ENCODE measurements at places on chromosomes 7 and 10.

DNA sequence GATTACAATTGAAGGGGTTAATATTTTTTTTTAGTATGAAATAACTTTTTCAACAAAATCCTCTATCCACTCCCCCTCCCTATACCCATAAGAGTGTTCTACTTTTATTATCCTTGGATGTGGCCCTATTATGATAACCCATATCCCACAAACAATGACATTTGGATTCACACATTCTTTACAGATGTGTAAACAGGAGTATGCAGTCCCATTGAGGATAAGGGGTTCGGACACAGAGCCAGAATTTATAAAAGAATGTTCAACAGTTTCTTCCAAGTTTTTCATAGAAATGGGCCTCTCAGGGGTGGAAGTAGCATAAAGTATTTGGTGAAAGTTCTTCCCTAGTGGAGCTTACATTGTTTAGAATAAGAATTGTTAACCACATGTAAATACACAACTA, 16.1 kb upstream of the PCLO start:
- no peak for DNase-seq

GRCh38 chr7:45220846-45221618, 63.4 kb downstream of the RAMP3 start:
- no peak for DNase-seq

- DNase-seq = no peak
These were observed 111.9 kb upstream of the NFE2L3 start for GRCh38 chr7:26040085-26040484.

DNA sequence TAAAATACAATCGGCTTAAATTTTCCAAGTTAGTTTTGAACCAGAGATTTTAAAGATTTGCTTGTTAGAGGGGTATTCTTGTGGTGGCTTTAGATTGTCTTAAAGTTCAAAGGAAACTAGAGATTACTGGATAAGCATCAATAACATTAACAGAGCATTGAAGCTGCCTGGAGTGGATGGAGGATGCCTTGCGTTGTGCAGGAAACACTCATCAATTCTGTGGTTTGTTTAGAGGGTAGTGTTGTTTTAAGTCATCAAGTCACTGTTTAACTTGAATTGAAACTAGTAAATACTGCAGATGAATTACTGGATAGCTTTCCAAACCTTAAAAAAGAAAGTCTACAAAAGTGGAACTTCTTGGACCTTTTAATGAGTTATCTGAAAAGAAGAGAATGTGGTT, 218.6 kb downstream of the CELF2 start:
- no peak for DNase-seq

- DNase-seq = no peak
These were observed 211.0 kb downstream of the NEBL start for GRCh38 chr10:20686015-20686635.

GRCh38 chr7:79652619-79653018, 199.2 kb upstream of the MAGI2 start:
- no peak for DNase-seq

GRCh38 chr7:123522066-123522465, 12.3 kb downstream of the IQUB start:
- DNase-seq = no peak

GRCh38 chr7:45642044-45642443, 67.9 kb downstream of the ADCY1 start:
- no peak for DNase-seq

- no peak for DNase-seq
These were observed 14.5 kb downstream of the LSMEM1 start for GRCh38 chr7:112495156-112495788.

DNA sequence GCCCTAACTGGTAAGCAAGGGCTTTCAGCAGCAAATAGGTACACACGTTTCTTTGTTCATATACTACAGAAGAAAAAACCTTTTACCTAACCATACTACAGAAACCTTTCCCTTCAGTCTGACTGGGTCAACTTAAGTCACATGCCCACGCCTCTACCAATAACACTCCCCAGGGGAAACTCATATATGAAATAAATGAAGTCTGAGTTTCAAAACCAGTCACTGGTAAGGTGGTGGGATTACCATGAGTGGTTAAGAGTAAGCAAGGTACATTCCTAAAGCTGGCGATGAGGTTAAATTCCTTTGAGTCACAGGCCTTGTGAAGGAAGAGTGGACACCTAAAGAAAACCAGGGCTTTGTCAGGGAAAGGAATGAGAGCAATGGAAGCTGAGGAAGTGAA, 21.4 kb upstream of the KIF20B start:
- DNase-seq = no peak

- no peak for DNase-seq
These were observed 82.6 kb downstream of the ATE1 start for GRCh38 chr10:121845044-121845784.

DNA sequence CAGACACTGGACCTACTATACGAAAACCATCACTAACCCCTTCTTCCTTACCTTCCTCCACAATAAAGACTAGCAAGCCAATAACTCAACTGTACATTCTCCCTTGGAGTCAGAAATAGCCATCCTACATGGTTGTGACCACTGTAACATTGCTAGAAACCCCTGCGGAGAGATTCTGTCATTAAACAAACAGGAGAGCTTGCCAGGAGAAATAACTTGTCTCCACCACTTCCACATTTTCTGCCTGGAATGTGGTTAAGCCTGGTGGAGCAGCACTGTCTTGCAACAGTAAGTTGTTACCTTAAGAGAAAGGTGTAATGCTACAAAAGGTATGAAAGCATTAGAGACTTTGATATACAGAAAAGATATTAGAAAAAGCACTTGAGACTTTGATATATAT, 45.8 kb downstream of the THSD7A start:
- peak; percentile 55 for DNase-seq

GRCh38 chr10:98301664-98302319, 33.8 kb upstream of the LOXL4 start:
- DNase-seq = no peak

DNA sequence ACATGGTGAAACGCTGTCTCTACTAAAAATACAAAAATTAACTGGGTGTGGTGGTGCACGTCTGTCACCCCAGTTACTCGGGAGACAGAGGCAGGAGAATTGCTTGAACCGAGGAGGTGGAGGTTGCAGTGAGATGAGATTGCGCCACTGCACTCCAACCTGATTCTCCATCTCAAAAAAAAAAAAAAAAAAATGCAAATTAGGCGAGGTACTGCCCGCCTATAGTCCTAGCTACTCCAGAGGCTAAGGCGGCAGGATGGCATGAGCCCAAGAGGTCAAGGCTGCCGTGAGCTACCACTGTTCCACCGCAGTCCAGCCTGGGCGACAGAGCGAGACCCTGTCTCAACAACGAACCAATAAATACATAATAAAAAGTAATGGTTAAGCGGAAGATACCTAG, 1.1 kb upstream of the EIF4H start:
- peak; percentile 39 for DNase-seq

- no peak for DNase-seq
These were observed 339.8 kb downstream of the PARD3 start for GRCh38 chr10:34475274-34475646.

DNA sequence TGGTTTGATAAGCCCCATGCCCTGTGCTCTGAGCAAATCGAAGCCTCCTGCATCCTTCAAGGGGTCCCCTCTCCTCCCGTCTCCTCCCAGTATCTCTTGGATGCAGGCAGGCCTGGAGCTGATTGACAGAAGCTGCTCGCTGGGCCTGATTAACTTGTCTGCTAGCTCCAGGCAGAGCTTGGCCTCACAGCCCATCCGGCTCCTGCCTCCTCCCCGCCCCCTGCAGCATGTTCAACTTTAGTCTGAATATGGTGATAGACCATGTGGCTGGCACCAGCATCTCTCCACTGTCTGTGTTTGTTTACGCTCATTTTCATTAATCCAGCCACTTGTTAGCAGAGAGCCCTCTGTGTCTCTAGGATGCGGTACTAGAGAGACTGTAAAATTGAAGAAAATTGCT, 432.2 kb downstream of the DPP6 start:
- DNase-seq = no peak

- DNase-seq = no peak
These were observed 730.8 kb downstream of the SUGCT start for GRCh38 chr7:40865441-40866233.

- no peak for DNase-seq
These were observed 2.7 kb upstream of the PPP2R2D start for GRCh38 chr10:131898061-131898460.

- DNase-seq = peak; percentile 59
These were observed 100.2 kb downstream of the AGMO start for GRCh38 chr7:15461576-15461975.

DNA sequence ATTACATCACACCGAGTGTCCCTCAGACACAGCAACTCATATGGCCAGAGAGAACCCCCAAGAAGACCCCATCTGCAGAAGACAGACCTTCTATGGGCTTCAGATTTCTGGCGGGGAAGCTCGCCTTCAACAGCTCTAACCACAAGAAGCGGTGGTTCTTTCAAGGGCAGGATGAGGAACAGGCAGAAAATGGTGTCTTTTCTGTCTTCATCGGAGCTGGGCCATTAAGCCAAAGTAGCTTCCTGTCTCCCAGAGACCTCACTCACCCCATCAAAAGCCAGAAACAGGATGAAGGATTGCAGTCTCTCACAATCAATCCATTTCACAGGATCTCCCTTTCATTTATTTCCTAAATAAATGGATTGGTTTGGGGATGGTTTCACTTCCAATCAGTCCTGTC, 149.1 kb downstream of the HERPUD2 start:
- no peak for DNase-seq

DNA sequence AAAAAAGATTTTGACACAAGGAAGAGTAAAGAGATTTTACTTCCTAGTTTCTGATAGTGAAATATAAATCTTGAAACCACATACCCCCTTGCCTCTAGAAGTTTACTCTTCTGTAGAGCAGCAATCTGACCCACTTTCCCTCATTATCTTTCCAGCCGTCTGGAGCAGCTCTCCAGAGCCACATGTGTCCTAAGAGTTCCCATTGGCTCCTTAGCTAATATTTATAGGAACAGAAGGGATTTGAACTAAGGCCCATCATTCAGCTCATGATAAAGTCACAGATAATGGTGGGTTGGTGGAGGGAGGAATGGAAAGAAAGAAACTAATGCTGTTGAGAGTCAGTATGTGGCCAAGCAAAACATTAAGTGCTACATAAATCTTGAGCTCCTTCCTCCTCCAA, 121.8 kb downstream of the INHBA start:
- DNase-seq = no peak

DNA sequence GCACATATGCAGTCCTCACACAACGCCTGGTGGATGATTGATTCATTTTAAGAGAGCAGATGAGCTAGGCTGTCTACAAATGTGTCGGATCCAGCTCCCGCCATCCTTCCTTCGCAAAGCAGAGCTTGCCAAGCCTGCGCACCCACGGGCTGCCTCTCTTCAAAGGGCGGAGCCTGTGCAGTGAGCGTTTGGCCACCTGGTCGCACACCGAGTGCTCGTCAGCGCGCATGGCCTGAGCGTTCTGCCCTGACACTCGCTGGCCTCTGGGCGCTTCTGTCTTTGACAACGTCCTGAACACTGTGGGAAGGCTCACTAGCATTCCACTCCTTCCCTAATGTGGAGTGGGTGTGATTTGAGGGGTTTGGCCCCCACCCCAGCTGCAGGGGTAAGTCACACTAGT, 47.1 kb upstream of the TMEM72 start:
- no peak for DNase-seq

GRCh38 chr7:111076205-111076604, 14.7 kb upstream of the LRRN3 start:
- peak; percentile 79 for DNase-seq

DNA sequence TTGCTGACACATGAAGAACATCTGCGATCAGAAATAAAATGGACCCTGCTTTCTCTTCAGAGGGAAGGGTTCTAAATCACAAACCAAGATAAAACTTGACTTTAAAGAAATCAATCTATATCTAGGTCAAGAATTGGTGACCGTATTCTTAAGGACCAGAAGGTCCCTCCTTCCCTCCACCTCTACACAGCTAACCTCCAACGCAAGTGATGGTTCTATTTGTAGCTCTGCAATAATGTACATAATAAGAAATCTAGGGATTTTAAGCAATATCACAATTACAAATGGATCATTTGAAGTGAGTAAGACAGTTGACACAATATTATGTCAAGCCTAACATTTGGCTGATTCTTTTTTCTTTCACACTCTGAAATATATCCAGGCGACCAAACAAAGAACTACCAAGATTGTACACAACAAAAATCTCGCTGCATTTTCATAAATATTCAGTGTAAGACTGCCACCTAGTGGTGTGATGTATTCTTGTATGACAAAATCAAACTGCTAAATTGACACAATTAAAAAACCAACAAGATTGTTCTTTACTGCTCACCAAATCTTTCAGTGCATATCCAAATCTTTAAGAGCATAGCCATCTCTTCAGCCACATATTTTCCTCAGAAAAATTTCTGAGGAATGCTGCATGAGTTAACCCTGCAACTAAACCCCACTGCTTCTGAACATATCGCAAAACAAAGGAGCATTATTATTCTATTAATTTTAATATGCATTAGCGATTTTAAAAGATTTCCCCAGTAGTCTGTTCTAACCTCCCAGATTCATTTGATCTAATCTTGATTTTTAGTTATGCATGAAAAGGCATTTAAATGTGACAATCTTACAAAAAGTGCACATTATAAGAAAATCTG, 44.5 kb downstream of the ICA1 start:
- DNase-seq = peak; percentile 62

GRCh38 chr7:159141660-159142059, 3.0 kb downstream of the VIPR2 start:
- no peak for DNase-seq

- DNase-seq = peak; percentile 30
These were observed 307.9 kb downstream of the WDR11 start for GRCh38 chr10:121158988-121159579.

GRCh38 chr10:110392868-110393740, 88.4 kb upstream of the SMNDC1 start:
- DNase-seq = no peak

DNA sequence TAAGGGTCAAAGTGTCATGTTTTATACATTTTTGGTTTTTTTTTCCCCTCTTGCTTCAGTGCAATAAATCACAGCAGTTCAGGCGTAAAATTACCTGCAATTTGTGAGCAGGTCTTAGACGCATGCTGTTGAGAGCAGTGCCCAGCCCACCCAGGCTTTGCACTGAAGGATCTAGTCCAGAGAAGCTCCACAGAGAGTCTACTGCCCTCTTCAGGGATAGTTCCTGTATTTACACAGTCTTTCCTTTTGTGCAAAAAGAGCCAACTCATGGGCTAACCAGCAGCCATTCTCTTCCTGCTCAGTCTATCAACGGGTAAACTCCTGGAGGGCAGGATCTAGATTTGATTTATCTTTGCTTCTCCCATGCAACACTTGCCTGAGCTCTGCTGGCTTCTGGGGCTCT, 82.2 kb upstream of the NAMPT start:
- DNase-seq = peak; percentile 36

- DNase-seq = peak; percentile 72
These were observed 68.6 kb downstream of the MMRN2 start for GRCh38 chr10:86888585-86889381.

DNA sequence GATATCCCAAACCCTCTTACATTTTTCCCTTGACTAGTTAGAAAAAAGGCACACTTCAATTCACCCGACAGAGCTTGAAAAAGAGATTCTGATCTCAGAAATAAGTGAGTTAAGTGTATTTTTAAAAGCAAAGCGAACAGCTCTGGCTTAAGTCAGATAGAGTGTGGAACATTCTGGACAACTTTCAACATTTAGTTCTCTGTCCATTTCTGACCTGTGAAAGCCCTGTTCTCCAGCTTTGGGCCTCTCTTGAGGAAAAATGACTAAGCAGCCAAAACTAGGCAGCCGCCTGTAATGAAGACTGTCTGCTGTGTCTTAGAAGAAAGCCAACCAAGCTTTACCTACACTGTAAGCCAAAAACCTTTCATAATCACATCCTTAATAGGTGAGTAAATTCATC, 50.5 kb downstream of the CDK6 start:
- peak; percentile 50 for DNase-seq

All from M059J (cell line).